ENCODE measurements at places on chromosomes 4 and X.

GRCh38 chr4:20431543-20431951 lies 179.8 kb downstream of the SLIT2 start:
- DNase-seq: no peak

- DNase-seq: no peak
These were observed 77.0 kb downstream of the GPC3 start for GRCh38 chrX:133908223-133908955.

GRCh38 chrX:111876646-111877045 lies 665 bp downstream of the TRPC5OS start:
- DNase-seq: no peak

- DNase-seq: no peak
These were observed 26.3 kb downstream of the RTL5 start for GRCh38 chrX:72105436-72105835.

DNA sequence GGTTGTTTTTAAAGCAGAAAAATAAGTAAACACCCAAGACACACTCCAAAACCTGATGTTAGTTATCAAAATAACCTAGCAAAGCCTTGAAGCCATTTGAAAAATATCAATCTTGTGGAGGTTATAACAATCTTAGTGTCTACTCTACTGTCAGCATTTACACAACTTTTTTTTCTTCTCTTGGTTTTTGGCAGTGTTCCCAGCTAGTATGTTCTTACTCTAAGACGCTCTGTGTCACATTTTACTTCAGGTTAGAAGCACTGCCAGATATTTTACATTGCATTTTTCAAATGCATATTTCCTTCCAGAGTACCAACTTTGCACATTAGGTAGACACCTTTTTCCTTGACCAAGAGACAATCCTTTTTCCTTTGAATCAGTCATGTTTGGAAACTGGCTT lies 114.0 kb upstream of the INPP4B start:
- no peak for DNase-seq

GRCh38 chrX:49991758-49992157 lies 69.4 kb downstream of the CLCN5 start:
- DNase-seq: no peak

DNA sequence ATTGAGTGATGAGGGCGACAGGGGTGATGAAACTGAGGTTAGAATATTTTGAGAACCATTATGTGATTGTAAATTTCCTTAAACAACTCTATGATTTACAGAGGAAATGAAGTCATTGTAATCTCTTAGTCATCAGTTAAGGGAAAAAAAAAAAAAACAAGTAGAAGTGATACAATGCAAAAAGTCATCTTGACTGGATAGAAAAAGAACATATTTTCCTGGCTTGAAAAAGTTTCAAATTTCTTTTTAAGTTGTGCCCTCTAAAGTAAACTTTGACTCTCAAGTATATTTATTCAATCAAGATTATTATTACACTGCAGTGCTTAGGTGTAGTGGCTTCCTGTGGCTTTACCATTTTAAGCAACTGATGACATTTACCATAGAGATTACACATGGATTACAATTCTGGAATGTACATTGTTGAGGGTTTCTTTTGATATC lies 40.6 kb downstream of the GABRB1 start:
- no peak for DNase-seq

GRCh38 chr4:85777908-85778631 lies 303.1 kb downstream of the ARHGAP24 start:
- DNase-seq: no peak

DNA sequence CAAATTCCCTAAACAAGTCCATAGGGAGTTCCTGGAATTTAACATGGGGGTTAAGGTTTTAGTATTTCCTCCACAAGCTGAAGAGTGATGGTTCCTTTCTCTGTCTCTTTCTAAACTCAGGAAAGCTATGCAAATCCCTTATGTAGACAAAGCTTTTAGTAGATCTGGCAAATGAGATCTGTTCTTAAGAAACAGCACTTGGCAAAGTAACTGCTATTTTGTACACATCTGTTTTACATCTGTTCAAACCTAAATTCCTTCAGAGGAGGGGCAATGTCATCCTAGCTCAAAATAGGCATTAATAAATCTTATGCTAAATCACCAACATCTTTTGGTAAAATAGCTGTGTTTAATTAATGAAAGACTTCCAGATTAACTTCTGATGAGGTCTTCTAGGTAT lies 137.8 kb upstream of the TBC1D9 start:
- DNase-seq: no peak

DNA sequence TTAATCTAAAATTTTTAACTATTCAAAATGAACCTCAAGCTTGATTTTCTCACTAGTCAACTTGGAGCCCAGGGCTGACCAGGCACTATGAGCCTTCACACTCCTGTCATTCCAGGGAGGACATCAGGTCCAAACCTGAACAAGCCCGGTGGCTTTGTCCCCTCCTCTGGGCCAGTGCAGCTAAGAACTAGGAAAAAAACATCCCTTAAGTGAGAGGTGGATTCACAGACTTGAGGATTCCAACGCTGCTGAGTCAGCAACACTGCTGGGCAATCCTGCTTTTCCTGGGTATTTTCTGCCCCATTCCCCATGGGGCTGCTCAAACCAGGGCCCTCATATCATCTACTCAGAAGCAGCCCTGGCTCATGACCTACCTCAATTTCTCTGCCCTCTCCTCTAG lies 4.0 kb downstream of the RNF212 start:
- DNase-seq: no peak

- DNase-seq: no peak
These were observed 4.4 kb downstream of the RGS12 start for GRCh38 chr4:3297066-3297859.
